Hematopoietic multipotent progenitor cell treated with erythropoietin and hydrocortisone succinate and interleukin-3 and kit ligand, for 6 days (in vitro differentiated cells): ENCODE measurements at places on chromosomes 7 and 10.

DNA sequence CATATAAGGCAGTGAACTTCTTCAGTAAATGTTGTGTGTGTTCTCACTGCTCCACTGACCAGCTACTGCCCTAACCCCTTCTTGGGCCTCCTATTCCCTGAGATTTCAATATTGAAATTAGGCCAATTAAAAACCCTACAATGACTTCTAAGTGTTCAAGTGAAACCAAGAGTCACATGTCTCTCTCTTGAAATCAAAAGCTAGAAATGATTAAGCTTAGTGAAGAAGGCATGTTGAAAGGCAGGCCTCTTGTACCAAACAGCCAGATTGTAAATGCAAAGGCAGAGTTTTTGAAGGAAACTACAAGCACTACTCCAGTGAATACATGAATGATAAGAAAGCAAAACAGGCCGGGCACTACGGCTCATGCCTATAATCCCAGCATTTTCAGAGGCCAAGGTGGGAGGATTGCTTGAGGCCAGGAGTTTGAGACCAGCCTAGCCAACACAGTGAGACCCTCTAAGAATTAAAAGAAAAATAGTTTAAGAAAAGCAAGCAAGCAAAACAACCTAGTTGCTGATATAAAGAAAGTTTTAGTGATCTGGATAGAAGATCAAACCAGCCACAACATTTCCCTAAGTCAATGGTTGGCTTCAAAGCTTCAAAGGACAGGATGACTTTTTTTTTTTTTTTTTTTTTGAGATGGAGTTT is 22.3 kb downstream of the BRAF start:
- DNase-seq = no peak

DNA sequence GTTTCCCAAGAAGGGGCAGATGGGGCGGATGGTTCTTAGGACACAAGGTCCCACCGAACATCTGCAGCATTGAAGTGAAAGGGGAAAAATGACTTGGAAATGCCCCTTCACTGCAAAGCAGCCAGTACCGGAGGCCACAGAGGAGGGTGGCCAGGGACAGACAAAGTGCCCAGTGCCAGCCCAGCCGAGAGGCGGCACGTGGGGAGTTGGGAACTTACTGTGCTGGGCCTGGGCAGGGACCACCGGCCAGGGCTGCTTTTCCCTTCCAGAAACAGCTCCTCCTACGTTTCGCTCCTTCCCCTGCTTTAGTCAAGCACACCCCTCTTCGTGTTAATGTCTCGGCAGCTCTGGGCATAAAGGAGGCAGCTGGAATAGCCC is 129.2 kb downstream of the TNS3 start:
- no peak for DNase-seq

- no peak for DNase-seq
Observed at GRCh38 chr10:128053356-128053755, 72.9 kb downstream of the MKI67 start.

DNA sequence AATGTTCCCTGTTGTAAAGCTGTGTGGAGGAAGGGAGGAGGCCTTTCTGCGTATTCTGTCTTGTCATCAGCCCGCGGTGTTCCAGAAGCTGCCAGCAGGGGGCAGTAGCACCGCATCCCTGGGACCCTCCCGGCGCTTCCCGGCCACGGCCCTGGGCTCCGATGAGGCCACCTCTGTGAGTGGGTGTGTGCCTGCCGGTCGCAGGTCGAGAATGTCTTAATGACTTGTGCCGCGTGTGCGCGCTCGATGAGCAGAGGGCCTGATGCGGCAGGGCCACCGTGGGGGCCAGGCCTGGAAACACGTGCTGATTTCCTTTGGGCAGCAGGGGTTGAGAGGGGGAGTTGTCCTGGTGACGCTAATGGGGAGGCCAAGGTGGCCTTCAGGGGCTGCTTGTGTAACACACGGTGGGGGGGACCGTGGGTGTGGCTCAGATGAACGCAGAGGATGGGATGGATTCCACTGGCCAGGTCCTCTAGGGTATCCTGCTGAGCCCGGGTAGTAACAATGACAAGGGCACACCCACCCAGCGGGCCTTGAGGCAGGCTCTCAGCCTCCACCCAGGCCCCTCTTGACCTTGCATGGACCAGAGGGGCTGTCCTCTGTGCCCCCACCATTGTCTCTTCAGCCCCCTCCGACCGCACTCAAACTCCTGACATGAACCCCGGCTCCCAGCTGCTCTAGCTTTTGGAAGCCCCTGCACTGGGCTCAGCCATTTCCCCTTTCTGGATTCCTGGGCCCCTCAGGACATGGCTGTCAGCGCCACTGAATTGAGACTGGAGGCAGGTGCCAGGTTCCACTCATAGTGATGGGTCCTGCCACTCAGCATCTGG is 135.9 kb upstream of the PODXL start:
- DNase-seq = peak; percentile 68

- peak; percentile 87 for DNase-seq
Observed at GRCh38 chr7:144391823-144392255, 11.7 kb downstream of the NOBOX start.

GRCh38 chr7:129150199-129150996 is 5.9 kb downstream of the TSPAN33 start:
- DNase-seq = peak; percentile 91

DNA sequence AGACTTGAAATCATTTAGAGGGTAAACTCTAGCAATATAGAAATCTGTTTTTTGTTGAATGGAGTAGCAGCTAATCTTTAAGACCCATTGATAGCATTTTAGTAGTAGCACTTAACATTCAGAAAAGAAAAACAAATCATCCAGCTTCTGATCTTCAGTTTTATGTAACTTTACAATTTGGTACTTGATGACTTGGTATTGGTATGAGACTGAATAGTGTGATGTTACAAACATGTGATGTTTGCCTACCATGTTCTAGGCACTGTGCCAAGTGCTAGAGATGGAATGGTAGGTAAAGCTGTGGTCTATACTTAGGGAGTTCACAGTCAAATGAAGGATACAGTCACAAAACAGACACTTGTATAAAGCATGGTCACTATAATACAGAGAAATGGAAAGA is 21.3 kb downstream of the ZEB1 start:
- DNase-seq = no peak

DNA sequence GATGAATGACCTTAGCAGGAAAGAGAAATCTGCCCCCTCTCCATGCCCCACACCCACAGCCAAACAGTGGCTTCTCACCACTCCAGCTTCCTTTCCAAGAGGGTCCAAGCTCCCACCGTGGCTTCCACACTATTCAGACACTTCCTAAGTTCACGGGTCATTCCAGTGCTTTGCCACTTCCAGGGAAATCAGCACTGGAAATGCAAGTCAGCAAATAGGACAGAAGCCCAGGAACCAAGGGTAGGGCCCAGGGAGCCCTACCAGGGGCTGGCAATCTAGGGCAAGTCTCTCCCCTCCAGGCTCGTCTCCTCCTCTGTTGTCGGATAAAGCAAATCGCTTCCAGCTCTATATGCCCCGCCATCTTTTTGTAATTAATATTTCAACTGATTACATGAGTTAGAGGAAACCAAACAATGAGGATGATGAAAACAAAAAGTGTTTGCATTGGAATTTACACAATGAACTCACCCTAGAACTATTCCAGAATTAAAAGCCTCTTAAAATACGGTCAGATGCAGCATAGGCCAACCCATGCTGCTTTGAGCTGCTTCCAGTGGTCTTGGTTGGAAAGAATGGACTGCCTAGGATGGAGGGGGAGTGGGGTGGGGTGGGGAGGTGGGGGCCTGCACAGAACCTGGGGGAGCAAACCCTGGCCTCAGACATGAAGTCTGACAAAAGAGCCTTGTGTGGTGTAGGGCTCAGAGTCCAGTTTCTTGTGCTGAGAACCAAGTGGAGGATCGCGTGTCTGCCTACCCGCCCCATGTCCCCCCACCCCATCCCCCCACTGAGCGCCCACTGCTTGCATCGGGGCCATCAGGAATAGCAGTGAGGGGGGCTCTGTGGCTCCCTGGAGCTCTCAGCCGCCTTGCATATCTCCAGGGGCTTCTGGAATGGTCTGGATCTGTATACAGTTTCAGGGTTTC is 74.6 kb upstream of the CPXM2 start:
- no peak for DNase-seq

GRCh38 chr7:45921699-45922519 is 837 bp upstream of the IGFBP3 start:
- DNase-seq = peak; percentile 28

DNA sequence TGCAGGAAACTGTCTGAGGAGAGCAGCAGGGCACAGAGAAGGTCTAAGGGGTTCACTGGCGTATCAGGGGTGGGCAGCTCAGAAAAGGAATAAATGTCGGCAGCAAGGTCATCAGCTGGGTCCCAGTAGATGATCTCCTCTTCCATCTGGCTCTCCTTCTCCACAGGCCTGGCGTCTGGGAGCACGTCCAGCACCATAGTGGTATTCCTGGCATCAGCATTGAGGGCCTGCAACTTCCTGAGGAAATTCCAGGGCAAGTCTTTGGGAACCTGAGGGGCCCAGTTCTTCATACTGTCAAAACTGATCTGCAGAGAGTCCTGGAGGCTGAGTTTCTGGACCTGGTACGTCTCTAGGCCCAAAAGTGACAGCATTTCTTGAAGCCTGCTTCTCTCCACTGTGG is 9.6 kb upstream of the MRPS24 start:
- no peak for DNase-seq

DNA sequence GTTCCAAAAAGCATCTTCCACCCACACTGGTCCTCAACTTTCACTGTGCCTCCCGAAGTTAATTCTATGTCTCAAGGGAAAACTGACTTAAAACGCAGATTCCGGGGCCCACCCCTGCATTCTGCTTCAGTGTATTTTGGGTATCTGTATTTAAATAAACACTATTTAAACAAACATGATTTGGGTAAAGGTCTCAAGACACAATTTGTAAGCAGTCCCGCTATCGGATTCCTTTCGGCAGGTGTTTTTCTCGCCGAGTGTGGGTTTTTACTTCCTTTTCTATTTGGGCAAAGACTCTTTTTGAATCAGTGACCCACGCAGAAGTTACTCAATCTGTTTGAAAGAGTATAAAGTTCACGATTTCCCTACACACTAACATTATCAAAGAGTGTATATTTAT is 1.2 kb downstream of the PDIA4 start:
- peak; percentile 15 for DNase-seq

- no peak for DNase-seq
Observed at GRCh38 chr10:110655320-110655719, 11.2 kb downstream of the RBM20 start.

DNA sequence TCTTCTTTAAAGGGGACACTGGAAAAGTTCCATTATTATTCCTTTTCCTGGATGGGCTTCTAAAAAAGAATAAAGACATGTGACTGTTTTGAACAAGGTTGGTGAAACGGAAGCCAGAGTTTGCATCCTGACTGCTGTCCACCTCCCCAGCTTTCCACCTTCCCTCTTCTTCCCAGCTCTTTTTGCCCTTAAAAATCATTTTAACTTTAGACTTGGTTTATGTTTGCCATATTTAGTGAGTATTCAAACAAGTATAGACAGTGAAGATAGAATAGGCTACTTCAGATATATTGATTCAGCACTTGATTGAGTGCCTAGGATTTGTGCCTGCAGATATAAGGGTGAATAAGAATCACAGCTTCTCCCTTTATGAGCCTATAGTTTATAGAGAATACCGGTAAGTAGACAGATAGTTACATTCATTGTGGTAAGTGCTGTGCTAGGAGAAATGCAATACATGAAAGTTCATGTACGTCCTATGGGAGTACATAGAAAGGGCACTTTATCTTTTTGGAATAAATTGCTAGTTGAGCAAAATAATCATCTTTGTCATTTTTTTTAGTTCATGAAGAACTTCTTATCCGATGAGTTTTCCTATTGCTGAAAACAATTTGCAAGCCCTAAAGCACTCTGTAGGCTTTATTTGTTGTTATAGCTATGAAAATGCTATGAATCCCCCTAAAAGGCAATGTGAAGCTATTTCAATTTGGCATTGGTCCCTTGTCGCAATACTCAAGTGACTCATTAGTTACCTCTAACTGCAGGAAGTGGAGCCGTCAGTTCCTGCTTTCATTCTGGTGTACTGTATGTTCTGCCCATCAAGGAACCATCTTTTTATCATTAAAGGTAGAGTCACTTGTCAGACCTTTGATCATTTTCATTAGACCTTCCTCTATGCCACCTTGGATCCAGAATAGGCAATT is 57.2 kb upstream of the STRIP2 start:
- DNase-seq = peak; percentile 58

DNA sequence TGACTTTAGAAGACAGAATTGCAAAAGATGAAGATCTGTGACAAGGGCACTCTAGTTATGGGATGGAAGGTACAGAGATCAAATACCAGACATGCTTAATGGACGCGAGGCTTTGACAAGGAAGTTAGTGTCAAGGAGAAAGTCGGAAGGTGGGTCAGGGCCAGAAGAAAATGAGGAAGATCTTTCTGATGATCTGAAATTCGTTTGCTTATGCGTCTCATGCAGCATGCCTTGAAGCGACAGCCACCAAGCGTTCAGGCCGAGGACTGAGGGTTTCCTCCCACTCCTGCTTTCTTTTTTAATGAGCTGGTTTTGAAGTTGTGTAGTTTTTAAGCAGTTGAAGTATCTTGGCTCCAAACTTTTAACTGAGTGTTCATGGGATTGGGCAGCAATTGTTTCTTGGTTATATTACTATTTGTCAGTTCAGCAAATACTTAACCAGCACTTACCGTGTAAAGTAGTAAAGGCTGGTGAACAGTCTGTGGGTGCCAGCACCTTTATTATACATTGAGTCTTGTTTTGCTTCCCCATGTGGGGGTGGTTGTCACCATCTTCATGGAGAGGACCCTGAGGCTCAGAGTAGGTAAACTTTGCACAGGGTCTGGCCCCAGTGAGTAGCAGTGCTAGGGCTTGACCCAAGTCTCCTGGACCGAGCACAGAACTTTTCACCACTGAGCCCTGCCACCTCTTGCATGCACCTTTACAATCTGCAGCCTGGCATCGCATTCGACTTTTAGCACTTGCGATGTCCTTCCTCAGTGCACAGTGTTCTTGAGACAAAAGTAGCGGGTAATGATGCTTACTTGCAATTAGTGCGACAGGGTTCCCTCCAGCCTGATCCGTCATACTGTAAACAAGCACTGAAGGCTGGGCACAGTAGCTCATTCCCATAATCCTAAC is 14.3 kb upstream of the BHLHA15 start:
- no peak for DNase-seq

- DNase-seq = no peak
Observed at GRCh38 chr7:100088095-100088620, 611 bp upstream of the COPS6 start.

DNA sequence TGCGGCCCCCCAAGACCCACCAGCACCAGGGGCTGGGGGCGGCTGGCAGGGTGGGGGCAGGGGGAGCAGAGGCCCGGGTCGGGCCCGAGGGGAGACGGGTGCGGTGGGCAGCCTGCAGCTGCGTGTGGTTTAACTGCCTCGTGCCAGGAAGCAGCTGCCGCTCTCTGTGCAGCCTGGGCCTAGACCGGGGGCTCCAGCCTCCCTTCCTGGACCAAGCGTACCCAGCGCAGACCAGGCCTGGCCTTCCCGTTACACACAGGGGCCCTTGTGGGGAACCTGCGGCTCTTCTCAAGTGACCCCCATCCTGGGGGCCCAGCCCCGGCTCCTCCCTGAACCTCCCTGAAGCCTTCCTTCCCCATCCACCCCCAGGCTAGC is 6.6 kb upstream of the INTS1 start:
- DNase-seq = peak; percentile 71

- DNase-seq = no peak
Observed at GRCh38 chr7:88020953-88021665, 87.1 kb downstream of the ADAM22 start.
